ENCODE measurements at places on chromosomes 3 and 15. TPM values are rescaled to one million over a fixed set of nuclear protein-coding genes. Genes with fewer than 3 reads are reported as not detected.

AQR gene
- polyA plus RNA-seq: 34.5 TPM

SLC9C1 gene
- 0.15 TPM for polyA plus RNA-seq

PDZRN3 gene
- 4.2 TPM for polyA plus RNA-seq

RTP3 gene
- polyA plus RNA-seq: 0.06 TPM

SLC22A14 gene
- 0.03 TPM for polyA plus RNA-seq

PATL2 gene
- polyA plus RNA-seq: 1.0 TPM

ATP13A5 gene
- polyA plus RNA-seq: not detected

NISCH gene
- polyA plus RNA-seq: 108 TPM

EFCAB12 gene
- polyA plus RNA-seq: 0.60 TPM

LYZL4 gene
- not detected for polyA plus RNA-seq

CATSPER2 gene
- 1.9 TPM for polyA plus RNA-seq

LRRC31 gene
- polyA plus RNA-seq: not detected

P3H2 gene
- polyA plus RNA-seq: 31.1 TPM

PCOLCE2 gene
- polyA plus RNA-seq: 11.1 TPM

DNA sequence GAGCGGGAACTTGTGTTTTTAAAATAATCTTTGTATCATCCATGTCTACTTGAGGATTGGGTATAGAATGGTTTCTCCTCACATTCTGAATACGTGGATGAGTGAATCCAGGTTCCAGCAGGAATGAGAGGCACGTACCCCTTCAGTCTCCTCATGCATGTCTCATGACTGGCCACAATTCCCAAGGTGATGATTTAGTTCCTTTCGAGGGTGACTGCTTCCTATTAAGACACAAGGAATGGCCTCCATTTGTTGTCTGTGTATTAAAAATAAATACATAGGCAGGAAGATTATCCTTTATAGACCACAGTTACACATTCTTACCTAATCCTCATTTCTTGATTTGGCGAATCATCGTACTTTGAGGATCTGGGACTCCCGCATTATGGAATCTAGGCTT is 217.0 kb upstream of the LRIG1 start:
- no peak for DNase-seq

DNA sequence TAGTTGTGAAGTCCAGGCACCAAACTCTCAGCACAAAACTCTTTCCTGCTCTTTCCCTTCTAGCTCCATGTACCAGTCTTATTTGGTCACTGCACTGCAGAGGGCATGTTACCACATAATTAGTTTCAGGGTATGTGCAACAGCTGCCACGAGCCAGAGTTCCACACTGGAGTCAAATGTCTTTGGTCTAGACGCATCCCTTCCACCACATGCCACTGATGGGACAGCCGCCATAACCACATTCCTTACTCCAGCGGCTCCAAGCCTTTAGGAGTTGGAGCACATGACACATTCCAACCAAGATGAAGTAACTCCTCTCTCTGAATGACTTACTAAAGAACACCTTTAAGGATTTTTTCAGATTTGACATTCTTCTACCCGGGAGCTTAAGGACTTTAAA is 153.4 kb downstream of the ERC2 start:
- no peak for DNase-seq

- no peak for DNase-seq
Observed at GRCh38 chr3:127329631-127330285, 41.9 kb upstream of the PRR20G start.

DNA sequence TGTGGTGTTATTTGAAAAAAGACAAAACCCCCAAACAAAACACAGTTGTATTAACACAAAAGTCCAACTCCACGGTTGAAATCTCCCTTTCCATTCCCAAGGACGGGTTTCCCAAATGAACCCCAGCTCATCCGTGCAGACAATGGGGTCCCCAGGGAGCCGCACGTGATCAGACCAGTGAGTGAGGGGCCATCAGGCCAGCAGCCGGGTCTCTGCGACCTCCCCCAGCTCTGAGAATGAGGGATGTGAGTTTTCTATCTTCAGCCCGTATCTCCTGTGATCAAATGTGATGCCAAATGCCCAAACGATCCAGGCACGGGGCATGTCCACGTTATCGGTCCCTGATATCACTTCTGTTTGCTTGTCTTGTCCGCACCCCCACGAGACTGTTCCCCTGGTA is 138.0 kb downstream of the OPA1 start:
- no peak for DNase-seq

- no peak for DNase-seq
Observed at GRCh38 chr3:79215286-79215685, 552.5 kb downstream of the ROBO1 start.

GRCh38 chr3:23629181-23629894 is 176.4 kb upstream of the UBE2E1 start:
- no peak for DNase-seq

DNA sequence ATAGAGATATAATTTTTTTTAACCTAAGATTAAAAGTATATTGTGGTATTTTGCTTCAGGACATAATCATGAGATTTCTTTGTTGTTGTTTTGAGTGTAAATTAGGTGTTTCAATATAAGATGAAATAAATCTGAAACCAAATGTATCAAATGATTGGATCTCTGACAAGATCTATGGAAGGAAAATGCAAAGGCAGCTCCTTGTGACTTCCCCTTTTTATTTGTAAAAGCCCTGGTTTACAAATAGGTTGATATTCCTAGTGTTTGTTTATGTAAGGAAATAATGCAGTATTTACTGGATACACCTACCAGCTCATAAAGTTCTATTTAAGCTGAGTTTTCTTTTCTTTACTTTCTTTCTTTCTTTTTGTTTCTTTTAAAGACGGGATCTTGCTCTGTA is 35.9 kb downstream of the STT3B start:
- DNase-seq: no peak

GRCh38 chr3:115986555-115987207 is 363.4 kb downstream of the GAP43 start:
- DNase-seq: no peak

GRCh38 chr3:36428445-36428844 is 48.1 kb downstream of the STAC start:
- no peak for DNase-seq

- no peak for DNase-seq
Observed at GRCh38 chr3:185820973-185821758, 3.7 kb downstream of the IGF2BP2 start.

DNA sequence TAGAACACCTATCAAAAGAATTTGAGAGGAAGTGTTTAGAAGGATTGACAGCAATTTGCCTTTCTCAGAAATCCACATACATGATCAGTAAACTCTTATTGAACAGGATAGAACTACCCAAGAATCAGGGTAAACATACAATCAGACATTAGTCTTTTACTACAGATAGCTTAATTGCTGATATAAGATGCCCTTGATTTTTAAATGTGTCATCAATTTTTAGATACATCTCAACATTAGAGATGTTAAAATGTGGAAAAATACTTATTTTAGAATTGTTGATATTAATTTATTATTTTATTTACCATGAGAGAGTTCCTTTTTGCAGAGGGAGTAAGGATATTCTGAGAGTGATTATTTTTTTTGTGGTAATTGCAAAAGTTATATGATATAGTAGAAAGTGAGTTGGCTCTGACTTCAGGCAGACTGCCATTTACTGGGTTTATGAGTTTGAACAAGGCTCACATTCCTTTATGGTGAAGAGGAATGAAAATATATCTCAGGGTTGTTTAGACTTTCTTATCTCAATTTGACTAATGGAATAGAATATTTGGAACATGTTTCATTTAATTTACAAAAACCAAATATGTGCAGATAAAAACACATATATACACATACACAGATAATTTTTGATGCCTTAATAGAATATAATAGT is 302.8 kb upstream of the GOLIM4 start:
- no peak for DNase-seq

GRCh38 chr3:72336821-72337479 is 511.3 kb downstream of the SHQ1 start:
- no peak for DNase-seq

GRCh38 chr3:45167011-45167911 is 21.1 kb upstream of the CDCP1 start:
- peak; percentile 88 for DNase-seq

DNA sequence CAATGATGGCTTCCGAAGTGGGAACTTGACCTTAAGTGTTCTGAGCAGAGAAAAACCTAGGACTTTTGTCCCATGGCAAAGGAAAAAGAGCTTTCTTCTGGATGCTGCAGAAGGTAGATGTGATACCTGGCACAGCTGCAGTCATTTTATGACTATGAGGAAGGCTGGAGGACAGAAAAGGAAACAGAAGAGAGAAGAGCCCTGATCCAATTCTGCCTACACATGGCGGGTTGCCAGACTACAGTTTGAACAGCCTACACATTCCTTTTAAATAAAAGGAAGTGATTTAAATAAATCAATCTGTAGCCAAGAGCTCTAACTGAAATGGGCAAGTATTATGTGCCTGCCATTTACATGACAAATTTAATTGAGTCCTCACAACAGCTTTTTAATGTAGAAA is 43.6 kb upstream of the CHRNB4 start:
- DNase-seq: peak; percentile 20

- DNase-seq: no peak
Observed at GRCh38 chr3:60657972-60658371, 593.3 kb downstream of the FHIT start.

GRCh38 chr3:15384510-15385237 is 42.7 kb downstream of the METTL6 start:
- no peak for DNase-seq

GRCh38 chr3:61561374-61562041 is at the start of gene PTPRG:
Gene PTPRG (plus strand): TSS chr3:61561571. CDS start chr3:61562288, 717 bp downstream.
- DNase-seq: peak; percentile 61

- no peak for DNase-seq
Observed at GRCh38 chr3:88057630-88058305, 1.0 kb downstream of the CGGBP1 start.

- no peak for DNase-seq
Observed at GRCh38 chr15:48481802-48482201, 150.6 kb downstream of the DUT start.

- DNase-seq: no peak
Observed at GRCh38 chr3:30502742-30503073, 103.7 kb upstream of the TGFBR2 start.

DNA sequence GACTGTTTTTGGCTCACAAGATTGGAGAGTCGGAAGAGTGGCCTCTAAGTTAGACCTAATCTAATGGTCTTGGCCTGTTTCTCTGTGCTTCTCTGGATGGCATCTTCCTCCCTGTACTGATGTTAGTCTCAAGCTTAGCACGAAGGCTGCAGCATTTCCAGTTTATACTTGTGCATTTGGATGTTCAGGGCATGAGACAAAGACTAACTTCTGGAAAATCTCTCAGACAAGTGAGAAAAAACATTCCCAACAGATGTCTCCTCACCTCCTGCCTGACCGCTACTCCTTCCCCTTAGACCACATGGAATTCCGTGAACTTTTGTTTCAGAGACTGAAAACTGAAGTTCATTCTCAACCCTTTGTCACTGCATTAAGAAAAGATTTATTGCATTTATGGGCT is 410.8 kb upstream of the MCTP2 start:
- no peak for DNase-seq

DNA sequence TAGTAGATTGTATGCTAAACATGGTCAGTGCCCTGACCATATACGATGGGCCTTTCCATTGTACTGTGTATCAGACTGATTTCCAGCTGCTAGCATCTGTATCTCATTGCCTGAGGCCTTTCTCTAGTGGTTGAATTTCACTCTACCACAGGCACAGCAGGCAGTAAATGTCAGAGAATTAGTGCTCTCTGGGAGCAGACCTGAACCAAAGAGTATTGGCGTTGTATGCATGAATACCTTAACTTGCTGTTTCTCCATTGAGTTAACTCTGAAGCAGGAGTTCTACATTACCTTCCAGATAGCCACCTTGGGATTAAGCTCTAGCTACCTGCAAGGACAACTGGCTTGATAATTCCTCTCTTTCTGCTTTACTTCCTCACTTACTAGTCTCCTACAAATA is 439.2 kb upstream of the EPHA3 start:
- DNase-seq: no peak

DNA sequence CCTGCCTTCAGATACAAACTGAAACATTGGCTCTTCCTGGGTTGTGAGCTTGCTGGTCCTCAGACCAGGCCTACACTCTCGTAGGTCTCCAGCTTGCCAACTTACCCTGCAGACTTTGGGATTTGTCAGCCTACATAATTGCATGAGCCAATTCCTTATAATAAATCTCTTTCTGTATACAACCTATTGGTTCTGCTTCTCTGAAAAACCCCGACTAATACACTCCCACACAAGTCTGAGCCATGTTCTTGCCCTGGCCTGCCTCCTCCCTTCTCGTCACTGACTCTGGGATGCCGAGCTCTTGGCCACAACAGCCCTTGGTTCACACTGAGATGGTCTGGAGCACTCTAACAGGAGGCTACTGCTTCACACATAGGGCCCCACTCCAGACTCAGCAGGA is 9.5 kb downstream of the CYP19A1 start:
- no peak for DNase-seq

DNA sequence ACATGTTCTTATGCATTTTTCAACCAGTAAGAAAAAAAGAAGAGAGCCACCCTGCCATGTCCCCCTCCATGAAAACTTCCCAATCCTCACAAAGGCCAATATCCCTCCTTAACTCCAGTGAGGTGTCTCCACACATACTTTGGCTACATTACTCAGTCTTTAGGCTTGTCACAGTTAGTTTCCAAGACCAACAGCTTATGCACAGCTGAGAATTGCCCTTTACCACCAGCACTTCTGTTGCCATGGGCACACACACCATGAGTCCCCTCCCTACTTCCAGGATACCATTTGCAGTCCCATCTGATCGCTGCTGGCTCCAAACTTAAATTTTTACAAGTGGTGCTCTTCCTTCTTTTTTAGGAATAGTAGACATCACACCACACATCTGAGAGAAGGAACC is 150.3 kb upstream of the STRIT1 start:
- DNase-seq: no peak

GRCh38 chr3:133384331-133385027 is 15.4 kb upstream of the BFSP2 start:
- peak; percentile 58 for DNase-seq

DNA sequence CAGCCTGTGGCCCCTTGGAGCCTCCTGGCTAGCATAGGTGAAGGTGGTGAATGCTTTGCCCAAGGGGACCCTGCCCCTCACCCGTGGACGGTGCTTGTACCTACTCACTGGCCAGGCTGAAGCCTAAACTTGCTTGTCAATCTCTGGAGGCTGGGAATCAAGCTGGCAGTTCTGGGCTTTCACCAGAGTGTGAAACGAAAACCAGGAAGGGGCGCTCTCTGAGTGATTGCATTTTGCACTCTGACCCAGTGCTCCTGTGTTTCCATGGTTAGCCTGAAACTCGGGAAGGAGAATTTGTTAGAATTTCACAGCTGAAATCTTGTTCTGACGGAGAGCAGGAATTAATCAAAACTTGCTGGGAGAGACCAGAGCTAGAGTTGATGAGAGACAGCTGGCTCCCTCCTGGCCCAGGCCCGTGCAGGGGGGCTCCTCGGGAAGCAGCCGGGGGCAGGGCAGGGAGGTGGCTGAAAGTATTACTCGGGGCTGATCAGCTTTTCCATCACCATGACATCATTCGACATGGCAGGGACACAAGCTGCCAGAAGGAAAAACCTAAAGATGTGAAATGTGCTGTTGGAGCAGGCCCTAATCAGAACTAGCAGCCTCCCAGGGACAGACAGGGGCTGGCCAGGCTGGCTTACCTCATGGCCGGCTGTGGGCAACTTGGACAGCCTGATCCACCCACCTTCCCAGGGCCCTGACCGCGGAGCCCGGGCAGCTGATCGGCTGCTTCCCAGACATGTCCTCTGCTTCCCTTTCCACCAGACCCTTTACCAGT is 323.6 kb upstream of the CTDSPL start:
- no peak for DNase-seq
